ENCODE measurements at places on chromosomes 11 and 22. TPM values are rescaled to one million over a fixed set of nuclear protein-coding genes. Genes with fewer than 3 reads are reported as not detected.
A peak's percentile ranks its signal among the peaks of the same experiment; 100 is the strongest.

DNA sequence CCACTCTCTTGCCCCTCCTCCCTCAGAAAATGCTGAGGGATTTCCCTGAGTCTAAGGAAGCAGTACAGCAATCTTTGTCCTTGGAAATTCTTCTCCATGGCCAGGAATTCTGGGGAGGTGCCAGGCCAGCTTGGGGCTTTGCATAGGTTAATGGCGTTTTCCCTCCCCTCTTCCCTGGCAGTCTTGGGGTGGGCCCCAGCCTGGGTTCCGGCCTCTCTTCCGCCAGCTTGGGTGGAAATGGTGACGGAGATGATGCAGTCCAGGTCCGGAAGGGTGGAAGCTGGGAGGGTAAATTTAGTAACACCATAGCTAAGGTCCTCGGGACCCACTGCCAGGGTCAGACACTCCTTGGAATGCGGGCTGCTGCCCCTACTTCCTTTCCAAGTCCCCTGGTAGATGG, 5.0 kb downstream of the PHLDB1 start:
- no peak for DNase-seq

DNA sequence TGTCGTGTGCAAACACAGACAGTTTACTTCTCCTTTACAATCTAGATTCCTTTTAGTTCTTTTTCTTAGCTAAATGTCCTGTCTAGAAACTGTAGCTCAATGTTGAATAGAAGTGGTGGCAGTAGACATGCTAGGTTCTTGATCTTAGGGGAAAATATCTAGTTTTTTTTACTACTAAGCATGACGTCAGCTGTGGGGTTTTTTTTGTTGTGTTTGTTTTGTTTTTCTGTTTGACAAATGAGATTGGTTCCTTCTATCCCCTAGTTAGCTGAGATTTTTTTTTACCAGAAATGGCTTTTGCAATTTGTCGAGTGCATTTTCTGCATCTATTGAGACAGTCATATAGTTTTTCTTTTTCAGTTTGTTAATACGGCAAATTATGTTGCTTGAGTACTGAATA, 2.3 kb upstream of the OR10G7 start:
- DNase-seq = no peak

- DNase-seq = peak; percentile 6
Measured at GRCh38 chr11:112554586-112554985, 293.9 kb upstream of the PLET1 start.

GRCh38 chr11:78289552-78290292, 101.0 kb downstream of the USP35 start:
- DNase-seq = no peak

DNA sequence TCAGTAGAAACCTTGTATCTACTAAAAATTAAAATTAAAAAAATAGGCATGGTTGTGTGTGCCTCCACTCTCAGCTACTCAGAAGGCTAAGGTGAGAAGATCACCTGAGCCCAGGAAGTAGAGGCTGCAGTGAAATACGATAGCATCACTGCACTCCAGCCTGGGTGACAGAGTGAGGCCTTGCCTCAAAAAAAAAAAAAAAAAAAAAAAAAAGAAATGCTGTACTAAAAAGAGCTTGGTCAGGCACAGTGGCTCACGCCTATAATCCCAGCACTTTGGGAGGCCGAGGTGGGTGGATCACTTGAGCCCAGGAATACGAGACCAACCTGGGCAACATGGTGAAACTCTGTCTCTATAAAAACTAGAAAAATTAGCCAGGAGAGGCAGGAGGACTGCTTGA, 36.5 kb downstream of the SBF2 start:
- no peak for DNase-seq

MMP11 gene
- total RNA-seq = 1.5 TPM

OR5B2 gene
- not detected for total RNA-seq

- DNase-seq = no peak
Measured at GRCh38 chr22:49155039-49155769, 672.5 kb downstream of the BRD1 start.

GRCh38 chr11:129946965-129947364, 51.6 kb upstream of the NFRKB start:
- DNase-seq = no peak

- DNase-seq = no peak
Measured at GRCh38 chr11:6825231-6825744, 20.2 kb upstream of the OR10A5 start.

GRCh38 chr22:27438271-27438980, 363.1 kb downstream of the MN1 start:
- peak; percentile 62 for DNase-seq

GRCh38 chr22:16963189-16963945, 44.7 kb downstream of the GAB4 start:
- DNase-seq = no peak

- no peak for DNase-seq
Measured at GRCh38 chr11:57777969-57778317, 16.3 kb downstream of the CTNND1 start.

DNA sequence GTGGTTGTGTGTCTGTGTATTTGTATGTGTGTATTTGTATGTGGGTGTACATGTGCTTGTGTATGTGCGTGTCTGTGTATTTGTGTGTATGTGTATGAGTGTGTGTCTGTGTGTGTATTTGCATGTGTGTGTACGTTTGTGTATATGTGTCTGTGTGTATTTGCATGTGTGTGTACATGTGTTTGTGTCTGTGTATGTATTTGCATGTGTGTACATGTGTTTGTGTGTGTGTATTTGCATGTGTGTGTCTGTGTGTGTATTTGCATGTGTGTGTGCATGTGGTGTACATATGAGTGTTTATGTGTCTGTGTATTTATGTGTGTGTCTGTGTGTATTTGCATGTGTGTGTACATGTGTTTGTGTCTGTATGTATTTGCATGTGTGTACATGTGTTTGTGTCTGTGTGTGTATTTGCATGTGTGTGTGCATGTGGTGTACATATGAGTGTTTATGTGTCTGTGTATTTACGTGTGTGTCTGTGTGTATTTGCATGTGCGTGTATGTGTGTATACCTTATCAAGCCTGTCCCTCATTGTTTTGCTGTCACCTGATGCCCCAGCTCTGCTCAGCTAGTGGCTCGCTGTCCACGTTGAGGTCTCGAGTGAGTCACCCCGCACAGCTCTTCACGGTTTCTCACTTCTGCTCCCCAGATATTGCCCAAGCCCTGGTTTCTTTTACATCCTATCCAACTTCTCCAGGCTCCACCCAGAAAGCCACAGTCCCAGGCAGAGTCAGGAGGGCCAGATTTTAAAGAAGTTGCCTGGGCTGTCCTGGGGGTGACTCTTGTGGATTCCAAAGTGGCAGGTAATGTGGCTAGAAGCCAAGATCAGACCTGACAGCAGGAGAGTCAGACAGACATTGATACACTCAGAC, 15.2 kb downstream of the MB start:
- no peak for DNase-seq

C22orf31 gene
- not detected for total RNA-seq

GRCh38 chr11:78832226-78832947, 257.7 kb upstream of the NARS2 start:
- DNase-seq = no peak

- no peak for DNase-seq
Measured at GRCh38 chr11:36233204-36233603, 56.0 kb downstream of the COMMD9 start.

JAML gene
- total RNA-seq = 13.9 TPM

GRCh38 chr22:37933711-37934376, 19.6 kb downstream of the C22orf23 start:
- DNase-seq = peak; percentile 89

TP53I11 gene
- 67.7 TPM for total RNA-seq

RFPL3 gene
- total RNA-seq = not detected

DNA sequence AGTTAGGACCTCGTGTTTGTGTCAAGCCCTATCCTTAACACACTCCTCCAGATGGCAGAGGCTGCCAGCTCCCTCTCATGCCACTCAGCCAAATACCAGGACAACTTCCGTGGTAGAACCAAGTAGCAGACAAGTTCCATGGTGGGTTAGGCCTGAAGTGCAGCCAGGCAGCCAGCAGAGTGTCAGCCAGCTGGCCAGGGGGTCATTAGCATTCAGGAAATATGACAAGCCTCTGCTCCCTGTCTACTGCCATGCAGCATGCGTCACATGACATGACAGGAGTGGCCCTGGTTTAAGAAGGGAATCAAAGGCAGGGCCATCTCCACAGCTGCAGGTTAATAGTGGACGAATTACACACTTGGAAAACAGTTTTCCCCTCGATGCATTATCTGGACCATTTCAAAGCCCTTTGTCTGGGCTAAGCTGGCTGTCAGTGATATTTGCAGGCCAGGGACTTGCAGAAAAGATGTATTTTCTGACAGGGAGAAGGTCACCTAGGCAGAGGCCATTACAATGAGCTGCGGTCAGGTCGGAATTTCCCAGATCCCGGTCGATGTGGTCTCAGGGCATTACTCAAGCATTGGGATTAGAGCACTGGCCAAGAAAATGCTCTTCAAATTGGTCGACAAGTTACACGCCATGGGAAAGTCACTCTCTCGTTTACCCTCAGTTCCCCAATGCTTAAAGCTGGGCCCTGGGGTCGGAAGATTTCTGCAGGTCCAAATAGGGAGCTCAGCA, 461.7 kb upstream of the CADM1 start:
- DNase-seq = no peak

Measured in ureter (tissue), 1 donor.